ENCODE measurements at places on chromosomes 5 and 9.

GRCh38 chr5:159244163-159244562 lies 18.9 kb upstream of the UBLCP1 start:
- DNase-seq, result no peak

GRCh38 chr9:114367772-114368569 lies 19.8 kb downstream of the AKNA start:
- no peak for DNase-seq

GRCh38 chr5:137070521-137070920 lies 428.6 kb downstream of the SPOCK1 start:
- DNase-seq, result no peak

- no peak for DNase-seq
Observed at GRCh38 chr9:135344523-135344901, 135.1 kb upstream of the PPP1R26 start.

DNA sequence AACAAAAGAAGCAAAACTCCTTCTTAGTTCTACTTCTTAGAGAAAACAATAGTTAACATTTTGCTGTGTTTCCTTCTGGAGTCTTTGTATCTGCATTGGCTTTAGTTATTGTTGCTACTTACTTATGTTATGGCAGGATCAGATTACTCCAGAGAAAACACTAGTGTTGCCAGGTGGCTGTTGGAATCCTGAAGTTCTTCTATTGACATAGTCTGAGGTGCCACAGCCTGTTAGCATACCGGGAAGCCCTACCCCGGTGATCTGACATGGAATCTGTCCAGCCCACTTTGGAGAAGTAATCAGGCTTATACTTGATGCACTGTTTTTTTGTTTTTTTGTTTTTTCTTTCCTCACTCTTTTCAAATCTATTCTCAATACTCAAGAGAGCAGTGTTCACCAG lies 68.5 kb upstream of the CEP78 start:
- no peak for DNase-seq

GRCh38 chr9:107404736-107405135 lies 84.8 kb downstream of the KLF4 start:
- DNase-seq, result no peak

- DNase-seq, result no peak
Observed at GRCh38 chr5:38249301-38249700, 9.1 kb upstream of the EGFLAM start.

GRCh38 chr5:175680020-175680419 lies 22.1 kb downstream of the HRH2 start:
- DNase-seq, result no peak

GRCh38 chr5:125263356-125263755 lies 516.9 kb upstream of the ZNF608 start:
- DNase-seq, result no peak

DNA sequence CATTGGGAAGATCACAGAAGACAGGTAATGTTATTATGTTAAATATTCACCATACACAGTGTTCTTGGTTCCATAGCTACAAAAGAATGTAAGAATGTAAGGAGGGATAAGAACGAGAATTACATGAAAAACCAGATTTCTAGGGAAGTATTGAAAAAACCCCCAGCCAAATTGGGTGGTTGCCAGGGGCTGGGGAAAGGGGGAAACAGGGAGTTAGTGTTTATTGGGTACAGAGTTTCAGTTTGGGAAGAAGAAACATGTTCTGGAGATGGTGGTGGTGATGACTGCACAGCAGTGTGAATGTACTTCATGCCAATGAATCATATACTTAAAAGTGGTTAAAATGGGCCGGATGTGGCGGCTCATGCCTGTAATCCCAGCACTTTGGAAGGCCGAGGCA lies 40.3 kb downstream of the GLRX start:
- DNase-seq, result no peak

DNA sequence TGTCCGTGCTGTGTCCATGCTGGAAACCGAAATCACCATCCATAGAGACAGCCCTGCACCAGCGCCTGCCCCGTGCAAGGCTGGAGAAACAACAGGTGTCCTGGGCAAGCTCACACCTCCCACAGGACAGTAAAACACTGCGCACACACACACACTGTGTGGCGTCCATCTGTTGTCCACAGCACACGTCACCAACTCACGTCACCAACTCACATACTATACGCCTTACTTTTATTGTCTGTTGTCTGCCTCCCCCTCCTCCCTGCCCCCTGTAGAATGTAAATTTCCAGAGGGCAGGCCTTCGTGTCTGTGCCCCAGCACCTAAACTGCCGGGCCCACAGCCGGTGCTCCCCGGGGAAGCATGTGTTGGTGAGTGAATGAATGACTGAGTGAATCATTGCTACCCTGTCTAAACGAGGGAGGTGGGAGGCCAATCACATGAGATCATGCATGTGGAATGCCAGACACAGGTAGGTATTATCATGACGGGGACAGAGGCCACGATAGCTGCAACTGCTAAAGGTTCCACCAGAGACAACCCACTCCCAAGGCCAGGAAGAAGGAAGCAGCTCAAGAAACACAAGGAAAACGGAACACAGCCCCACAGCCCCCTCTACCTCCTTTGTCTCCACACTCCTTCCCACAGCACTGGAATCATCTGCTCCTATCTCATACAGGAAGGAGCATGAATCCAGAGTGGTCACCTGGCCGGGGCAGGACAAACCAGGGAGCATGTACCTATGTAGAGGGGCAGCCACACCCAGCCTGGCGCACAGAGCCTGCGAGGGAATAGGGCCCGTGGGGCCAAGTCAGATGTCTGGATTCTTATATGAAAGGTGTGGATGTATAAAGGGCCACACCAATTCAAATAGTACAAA lies 41.9 kb downstream of the STK10 start:
- DNase-seq, result no peak

- no peak for DNase-seq
Observed at GRCh38 chr5:168169791-168170190, 121.7 kb upstream of the WWC1 start.

GRCh38 chr9:26527931-26528330 lies 364.7 kb downstream of the CAAP1 start:
- DNase-seq, result no peak

- DNase-seq, result no peak
Observed at GRCh38 chr5:39400713-39401578, 23.8 kb downstream of the DAB2 start.

DNA sequence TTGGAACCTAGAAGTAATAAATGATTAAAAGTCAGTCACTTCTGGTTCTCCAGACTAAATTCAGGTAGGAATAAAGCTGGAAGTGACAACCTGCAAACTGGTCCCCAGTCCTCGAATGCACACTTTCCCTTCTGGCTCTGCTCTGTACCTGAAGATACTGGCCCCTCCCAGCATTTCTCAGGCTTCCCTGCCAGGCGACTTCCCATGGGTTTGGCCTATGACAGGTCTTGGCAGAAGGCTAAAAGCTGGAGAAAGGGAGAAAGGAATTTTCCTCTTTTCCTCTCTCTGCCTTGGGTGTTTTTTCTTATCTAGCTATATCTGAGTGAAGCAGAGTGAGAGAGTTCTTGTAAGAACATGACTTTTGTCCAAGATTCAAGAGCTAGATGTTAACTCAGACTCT lies 1005.7 kb downstream of the DTWD2 start:
- no peak for DNase-seq

DNA sequence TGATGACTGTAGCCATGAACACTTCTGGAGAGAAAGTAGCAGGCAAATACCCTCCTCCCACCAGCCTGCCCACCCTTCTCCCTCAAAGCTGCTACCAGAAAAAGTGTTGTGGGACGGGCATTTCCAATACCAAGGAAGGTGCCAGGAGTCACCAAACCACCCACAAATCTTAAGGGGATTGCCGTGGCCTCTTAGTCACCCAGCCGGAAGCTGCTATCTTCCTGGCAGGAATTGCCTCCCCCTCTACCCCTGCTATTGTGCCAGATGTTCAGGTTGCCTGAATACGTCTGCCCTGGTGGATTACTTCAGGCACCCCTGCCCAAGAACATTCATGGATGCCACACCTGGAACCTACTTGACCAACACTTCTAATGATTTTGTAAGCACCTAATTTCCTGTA lies 156.1 kb downstream of the TTC39B start:
- DNase-seq, result no peak

DNA sequence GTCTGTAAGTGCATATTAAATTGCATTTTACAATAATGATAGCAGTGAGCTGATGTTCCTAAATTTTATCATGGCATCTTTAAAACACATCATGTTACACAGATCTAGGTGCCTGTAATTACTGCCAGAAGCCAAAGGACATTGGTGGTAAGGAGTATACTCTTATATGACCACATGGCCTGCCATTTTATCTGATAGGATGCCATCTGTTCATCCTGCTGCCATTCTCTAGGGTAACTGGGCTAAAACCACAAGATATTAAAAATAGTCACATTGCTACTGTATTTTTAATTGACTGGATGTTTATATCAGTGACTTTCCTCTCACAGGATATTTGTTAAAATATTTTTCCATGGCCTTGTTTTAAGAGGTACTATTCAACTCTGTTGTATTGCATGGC lies 53.1 kb downstream of the HCN1 start:
- no peak for DNase-seq

GRCh38 chr5:161548487-161549094 lies 2.1 kb upstream of the GABRB2 start:
- no peak for DNase-seq

DNA sequence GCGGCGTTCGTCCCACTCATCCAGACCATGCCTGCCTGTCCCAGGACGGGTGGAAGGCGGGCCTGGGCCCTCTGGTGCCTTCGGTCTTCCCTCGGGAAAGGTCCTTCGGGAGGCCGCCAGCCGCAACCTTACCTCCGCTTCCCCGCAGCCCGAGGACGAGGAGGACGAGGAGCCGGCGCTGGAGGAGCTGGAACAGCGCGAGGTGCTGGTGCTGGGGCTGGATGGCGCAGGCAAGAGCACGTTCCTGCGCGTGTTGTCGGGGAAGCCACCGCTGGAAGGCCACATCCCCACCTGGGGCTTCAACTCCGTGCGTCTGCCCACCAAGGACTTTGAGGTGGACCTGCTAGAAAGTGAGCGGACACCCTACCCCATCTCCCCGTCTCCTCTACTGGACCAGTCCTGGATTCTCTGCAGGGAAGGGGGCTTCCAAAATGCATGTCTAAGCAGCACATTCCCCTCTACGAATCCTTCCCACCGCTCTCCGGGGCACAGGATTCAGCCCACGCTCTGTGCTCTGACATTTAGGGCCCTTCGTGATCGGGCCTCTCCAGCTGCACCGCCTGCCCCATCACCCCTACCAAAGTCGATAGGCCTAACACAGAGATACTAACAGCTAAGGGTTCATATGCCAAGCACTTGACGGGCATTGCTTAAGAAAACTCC lies 1.1 kb downstream of the ARL10 start:
- no peak for DNase-seq

DNA sequence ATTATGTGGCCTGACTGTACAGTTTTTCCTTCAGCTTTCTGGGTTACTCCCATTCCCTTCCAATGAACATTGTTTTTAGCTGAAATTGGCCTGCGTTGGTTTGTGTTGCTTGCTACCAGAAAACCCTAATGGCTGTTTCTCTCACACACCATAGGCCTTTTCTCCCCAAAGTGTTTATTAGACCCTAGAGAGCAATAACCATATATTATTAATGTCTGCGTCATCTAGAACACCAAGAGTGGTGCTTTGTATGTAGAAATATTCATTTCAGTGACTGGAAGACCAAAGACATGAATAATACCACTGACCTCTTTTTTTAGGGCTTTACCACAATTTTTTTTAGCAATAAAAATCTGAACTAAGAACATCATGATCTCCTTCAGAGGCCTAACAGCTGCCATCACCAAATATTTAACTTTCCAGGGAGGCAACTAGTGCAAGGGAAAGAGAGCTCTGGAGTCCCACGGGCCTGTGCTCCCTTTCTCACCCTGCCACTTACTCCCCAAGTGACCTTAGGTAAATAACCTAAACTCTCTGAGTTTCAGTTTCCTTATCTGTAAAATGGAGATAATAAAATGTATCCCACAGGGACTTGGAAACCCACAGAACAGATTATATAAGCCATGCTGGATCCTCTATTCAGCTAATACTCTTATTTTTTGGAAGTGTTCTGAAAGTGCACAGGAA lies 201.9 kb upstream of the ISL1 start:
- no peak for DNase-seq

DNA sequence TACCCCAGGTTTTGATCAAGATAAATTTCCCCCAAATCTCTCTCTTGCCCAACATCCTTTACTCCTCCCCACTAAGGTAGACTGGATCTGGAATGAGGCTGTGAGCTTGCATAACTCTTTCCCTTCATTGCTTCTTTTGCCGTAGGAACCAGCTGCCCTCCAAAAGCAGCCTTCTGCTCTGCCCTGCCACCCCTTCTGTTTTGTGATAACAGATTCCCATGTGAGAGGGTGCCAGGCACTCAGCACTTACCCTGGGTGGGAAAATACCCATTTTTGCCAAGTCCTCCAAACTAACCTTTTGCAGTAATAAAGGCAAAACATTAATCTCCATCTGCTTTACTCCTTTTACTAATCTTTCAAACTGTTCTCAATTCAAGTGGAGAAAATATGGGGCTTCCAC lies 182.6 kb downstream of the ASTN2 start:
- DNase-seq, result no peak

DNA sequence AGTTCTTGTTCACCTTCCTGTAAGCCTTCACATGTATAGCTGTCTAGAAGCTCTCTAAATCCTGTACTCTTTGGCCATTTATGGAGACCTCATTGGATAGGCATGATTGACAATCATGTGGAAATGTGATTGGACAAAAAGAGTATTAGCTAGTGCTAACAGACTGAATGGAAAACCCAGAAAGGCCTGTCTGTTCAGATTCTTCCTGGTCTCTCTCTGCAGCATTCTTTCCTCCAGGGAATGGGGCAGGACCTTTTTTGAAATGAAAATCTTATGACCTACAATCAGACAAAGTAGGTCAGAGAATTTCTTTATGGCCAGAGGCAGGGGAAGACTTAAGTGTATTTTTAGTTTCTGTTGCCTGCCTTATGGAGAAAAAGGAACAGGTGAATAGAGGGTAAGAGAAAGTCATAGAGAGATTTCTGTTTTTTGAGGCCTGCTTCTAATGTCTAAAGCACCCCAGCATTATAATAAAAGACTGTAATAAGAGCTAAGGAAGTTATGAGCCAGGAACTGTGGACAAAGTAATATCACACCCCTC lies 152.4 kb upstream of the CCDC152 start:
- DNase-seq, result no peak

- no peak for DNase-seq
Observed at GRCh38 chr5:1251678-1252580, 26.7 kb downstream of the SLC6A18 start.

DNA sequence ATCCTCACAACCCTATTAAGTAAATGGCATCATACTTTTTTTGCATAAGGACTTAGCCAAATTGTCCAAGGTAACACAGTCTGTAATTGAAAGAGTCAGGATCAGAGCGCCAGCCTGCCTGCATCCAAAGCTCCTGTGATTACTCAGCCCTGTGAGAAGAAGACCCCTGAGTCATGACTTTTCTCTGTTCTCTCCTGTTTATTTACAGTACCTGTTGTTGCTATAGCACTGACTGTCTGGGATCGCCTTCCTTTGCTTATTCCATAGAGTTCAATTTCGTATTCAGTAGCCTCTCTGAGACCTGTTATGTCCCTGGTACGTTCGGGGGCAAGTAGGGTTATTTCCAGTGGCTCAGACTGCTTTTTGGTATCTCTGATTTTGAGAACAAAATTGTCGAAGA lies 71.8 kb downstream of the TNC start:
- DNase-seq, result no peak
